Stimulated activated CD8-positive, alpha-beta memory T cell treated with anti-CD3 and anti-CD28 coated beads, Interleukin-15, amount 100 ng/mL, for 4 hours (primary cell): ENCODE measurements at places on chromosomes 4 and X.

GRCh38 chr4:76458825-76459224 lies 23.8 kb downstream of the SHROOM3 start:
- DNase-seq = no peak

- no peak for DNase-seq
Observed at GRCh38 chrX:14030174-14030530, 460 bp upstream of the GEMIN8 start.

GRCh38 chrX:152904151-152905080 lies 6.5 kb downstream of the ZNF185 start:
- no peak for DNase-seq

DNA sequence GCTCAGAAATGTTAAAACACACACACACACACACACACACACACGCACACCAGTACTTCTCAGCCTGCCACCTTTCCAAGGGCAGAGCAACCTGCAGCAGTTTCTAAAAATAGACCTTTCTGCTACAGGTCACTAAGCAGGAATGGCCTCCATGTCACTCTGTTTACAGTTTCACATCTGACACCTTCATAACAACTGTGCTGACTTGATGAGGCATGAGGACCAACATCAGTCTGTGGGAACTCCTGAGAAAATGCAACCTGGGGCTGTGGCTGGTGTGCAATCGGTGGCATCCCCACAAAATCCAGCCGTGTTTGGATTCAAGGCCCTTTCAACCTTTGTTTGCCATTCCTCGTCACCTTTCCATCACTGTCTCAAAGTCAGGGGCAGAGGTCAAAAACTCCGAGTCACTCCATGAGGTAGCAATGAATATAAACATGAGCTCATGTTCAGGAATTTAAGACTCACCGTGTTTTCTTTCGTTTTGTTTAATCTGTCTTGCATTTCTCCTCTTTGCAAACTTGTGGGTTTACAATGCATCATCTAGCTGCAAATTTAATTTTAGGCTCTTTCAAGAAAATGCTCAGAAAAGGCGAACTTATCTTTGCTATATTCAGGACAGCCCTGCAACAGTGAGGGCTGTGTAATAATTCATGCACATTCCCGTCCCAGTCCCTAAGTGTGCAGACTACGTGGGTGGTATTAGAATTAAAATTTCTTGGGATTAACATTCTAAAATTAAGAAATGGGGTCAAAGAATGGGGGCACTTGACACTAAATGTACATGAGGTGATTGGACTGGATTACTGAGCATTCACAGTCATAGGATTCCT lies 135.3 kb downstream of the SHROOM3 start:
- no peak for DNase-seq

DNA sequence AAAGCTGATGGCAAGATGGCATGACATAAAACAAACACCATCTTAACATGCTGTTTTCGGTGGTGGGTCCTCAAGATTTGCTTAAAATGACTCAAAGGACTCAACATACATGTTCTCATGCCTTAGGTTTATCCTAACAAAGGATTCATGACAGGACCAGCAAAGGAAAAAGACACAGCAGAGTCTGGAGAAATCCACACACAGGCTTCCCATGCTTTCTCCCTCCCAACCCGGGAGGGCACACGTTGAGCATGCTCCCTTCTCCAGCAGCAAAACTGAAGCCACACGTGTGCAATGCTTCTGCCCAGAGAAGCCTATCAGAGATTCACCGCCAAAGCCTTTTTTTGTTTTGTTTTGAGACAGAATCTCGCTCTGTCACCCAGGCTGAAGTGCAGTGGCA lies 39.9 kb downstream of the SAT1 start:
- no peak for DNase-seq

DNA sequence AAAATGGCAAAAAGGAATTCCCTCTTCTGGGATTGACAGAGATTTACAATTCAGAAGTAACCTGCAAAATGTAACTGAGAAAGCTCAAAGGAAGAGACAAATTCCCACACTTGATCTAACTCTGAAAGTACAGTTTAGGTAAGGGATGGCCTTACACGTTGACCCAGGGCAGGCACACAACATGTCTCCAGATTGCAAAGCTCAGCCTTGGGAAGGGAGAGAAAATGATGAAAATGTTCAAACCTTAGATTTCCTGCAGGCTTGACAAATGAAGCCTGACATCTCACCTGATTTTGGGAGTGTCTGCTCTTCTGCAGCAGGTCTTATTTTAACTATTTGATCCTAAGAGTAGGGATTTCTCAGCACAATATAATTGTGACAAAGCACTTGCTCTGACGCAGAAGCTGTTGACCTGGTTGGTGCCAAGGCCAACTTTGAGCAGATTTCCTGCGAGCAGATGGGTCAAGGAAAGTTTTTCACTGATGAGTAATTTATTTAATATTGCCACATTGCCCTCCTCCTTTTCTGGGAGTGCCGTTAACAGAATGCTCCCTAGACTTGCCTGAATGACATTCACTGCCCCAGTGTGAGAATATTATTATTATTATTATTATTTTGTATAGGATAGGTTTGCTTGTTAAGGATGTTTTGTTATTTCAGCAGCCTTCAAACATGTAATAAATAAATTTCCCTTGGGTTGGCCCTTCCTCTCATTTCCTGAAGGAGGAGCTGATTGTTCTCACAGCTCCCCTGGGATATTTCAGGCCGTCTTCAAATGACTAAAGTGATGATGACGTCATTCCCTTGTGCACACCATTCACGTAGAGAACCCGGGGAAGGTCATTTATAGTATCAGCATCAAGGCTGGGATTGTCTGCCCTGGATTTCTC lies 157.1 kb downstream of the VEGFC start:
- no peak for DNase-seq

GRCh38 chrX:67523932-67524331 lies 19.9 kb upstream of the AR start:
- no peak for DNase-seq

DNA sequence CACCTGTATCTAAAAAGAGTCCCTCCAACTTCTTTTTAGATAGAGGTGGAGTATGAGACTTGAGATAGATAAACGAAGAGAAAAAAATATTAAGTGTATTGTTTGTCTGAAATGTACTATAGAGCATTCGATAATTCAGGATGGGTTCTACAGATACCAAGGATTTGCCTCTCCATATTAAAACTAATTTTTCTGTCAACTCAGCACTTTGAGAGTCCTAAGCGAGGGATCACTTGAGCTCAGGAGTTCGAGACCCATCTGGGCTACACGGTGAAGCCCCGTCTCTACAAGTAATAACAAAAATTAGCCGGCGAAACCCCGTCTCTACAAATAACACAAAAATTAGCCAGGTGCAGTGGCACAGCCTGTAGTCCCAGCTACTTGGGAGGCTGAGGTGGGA lies 1.5 kb downstream of the DNAAF6 start:
- DNase-seq = no peak

DNA sequence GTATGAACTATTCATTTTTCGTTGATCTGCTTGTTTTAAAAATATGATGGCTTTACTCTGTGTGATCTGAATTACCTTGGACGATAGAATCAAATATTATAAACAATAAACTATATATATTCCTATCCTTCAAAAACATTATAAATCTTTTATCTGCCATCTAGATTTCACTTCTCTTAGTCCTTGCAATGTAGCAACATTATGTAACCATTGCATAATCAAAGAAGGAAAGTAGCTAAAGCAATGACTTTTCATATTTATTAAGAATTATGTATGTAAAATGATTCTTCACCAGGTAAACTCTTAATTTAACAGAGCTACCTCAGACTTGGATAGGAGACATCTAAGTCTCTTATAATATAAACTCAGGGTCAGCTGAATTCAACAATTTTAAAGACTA lies 210.5 kb downstream of the ADAMTS3 start:
- no peak for DNase-seq

DNA sequence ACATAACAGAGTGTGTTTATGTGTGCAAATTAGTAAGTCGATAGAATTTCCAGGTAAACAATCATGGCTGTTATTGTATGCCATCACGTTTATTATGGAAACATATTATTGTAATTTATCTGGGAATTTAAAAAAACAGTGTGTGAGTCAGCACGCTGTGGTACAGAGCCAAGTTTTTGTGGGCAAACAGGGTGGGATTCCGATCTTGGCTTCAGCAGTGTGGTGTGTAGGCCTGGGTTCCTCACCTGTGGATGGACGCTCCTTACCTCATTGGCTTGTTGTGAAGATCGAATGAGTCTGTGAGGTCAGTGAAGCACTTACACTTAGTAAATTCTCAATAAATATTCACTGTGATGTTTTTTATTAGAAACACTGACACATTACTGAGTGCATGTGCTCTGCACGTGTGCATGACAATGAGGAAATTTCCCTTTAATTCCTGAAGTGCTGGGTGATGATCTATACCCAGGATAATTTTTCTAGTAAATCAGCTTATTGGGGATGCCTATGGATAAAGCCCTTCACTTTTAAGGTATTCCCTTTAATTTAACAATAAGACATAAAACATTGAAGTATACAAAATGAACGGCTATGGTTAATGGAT lies 36.4 kb downstream of the SLIT2 start:
- DNase-seq = no peak

GRCh38 chr4:107999932-108000539 lies 10.3 kb downstream of the HADH start:
- no peak for DNase-seq

GRCh38 chr4:80610845-80611677 lies 275.5 kb downstream of the CFAP299 start:
- DNase-seq = no peak

DNA sequence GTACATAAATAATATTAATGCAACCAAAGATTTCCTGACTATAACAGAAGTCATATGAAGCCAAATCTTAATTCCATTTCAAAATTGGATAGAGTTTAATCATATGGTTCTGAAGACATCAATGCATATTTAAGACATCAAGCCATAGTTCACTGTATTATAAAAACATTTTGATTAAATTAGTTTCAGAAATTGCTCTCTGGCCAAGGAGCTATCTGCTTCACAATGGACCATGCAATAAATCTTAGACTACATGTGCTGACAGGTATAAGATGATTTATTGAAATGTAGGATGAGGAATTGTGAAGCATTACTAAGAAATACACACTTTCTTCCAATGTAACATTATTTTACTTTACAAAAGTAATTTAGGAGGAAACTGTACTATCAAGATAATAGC lies 81.6 kb downstream of the MID1 start:
- no peak for DNase-seq

DNA sequence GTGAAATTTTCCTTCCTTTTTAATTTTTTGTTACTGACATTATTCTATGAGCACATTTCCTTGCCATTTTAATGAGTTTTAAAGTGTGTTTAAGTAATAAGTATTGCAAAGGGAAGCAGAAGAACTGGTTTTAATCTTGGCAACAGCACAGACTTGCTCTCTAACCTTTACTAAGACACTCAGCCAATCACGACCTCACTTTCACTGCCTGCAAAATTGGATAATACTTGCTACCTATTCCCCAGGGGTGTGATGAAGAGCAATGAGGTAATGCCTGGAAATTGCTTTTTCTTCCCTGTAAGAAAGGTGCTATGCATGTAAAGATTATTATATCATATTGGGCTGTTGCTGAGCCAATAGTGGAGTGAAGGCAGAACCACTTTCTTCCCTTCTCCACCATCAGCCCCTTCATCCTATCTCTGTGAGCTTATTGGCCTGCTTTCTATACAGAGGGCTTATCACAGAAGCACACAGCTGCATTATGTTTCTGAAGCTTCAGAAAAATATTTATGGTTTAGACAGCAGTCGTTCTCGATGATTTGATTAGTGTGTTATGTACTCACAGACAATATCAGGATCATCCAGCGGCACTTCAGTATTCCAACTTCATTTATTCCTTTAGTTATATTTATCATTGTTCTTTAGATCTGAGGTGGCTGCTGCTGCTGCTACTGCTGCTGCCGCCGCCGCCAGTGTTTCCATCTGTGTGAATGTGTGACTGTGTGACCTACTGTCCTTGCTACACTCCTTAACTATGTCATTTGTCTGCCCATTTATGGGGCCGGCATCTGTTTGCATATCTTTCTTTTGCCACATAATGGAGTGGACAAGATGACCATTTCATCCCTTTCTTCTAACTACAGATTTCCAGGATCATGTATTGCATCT lies 255.1 kb downstream of the C4orf33 start:
- DNase-seq = no peak

GRCh38 chr4:184805462-184806228 lies 20.1 kb downstream of the ACSL1 start:
- no peak for DNase-seq

GRCh38 chr4:87461281-87461700 lies 38.9 kb downstream of the NUDT9 start:
- DNase-seq = no peak

GRCh38 chrX:39855748-39856129 lies 242.0 kb downstream of the BCOR start:
- peak; percentile 64 for DNase-seq

DNA sequence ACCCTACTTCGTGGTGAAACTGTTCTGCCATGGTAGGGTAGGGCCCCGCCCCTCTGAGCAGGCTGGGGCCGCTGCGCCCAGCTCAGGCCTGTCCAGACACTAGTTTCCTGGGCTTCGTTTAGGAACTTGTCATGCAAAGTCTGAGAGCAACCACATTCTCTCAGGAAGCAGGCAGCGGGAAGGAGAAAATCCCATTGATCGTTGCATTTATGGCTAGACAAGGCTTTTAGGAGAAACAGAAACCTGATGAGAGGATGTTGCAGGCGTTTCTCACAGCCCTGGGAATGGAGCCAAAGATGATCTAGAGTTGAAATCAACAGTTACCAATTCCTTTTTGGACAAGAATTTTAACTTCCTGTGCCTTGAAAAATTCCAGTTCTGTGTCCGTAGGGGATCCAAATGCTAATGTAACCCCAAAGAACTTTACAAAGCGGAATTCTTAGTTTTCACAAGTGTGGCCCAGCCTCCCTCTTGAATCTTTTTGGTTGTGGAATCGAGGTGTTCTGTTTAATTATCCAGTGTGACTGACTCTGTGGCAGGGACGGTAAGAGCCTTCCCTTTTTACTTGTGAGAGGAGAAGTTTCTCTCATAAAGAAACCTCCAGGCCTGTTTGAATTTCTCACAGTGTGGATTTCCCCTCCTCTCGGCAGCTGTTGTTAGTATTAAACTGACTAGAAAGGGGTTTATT lies 4.5 kb upstream of the CXCL9 start:
- DNase-seq = no peak

- DNase-seq = no peak
Observed at GRCh38 chr4:121783210-121783609, 17.9 kb upstream of the EXOSC9 start.

DNA sequence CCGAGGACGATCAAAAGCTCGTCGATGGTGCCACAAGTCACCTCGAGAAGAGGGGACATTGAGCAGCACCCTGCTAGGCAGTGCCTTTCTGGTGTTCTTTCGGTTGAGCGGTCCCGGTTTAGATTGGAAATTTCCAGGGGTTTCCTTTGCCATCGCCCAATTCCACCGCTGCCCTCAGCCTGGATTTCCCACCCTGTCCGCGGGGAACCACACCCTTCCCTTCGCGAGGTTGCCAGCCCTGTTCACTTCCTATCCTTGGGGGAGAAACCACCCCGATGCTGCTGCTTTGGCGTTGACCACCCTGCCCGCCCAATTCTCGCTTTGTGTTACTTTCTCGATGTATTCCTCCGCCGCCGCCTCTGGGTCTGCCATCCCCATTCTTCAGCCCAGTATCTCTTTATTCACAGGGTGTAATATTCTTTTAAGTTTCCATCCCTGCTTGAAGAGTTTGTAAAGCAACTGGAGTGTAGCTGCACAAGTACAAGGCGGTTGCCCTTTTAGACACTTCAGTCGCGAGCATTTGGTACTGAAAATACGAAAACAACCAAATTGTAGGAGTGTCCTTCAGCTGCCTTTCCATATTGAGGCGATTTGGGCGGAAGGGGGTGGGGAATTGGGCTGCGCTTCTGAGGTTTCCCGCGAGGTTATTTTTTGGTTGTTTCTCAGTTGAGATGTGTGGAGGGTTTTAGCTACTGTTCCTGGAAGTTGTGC lies 1.1 kb downstream of the OGT start:
- peak; percentile 29 for DNase-seq
